ENCODE measurements at places on chromosomes 3 and 15.

DNA sequence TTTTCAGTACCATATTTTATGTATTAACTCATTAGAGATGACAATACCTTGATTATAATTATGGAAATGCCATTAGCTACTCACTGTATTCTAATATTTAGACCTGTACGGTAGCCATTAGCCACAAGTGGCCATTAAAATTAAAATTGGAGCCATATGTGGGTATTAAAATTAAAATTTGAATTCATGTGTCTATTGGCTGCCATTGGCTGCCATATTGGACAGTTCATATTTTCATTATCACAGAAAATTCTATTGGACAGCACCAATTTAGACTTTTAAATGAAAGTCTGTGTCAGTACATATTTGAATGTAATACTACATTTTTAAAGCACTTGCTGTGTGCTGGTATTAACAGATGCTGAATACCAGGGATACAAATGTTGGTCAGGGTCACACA, 3.0 kb downstream of the ATP11B start:
- no peak for DNase-seq

DNA sequence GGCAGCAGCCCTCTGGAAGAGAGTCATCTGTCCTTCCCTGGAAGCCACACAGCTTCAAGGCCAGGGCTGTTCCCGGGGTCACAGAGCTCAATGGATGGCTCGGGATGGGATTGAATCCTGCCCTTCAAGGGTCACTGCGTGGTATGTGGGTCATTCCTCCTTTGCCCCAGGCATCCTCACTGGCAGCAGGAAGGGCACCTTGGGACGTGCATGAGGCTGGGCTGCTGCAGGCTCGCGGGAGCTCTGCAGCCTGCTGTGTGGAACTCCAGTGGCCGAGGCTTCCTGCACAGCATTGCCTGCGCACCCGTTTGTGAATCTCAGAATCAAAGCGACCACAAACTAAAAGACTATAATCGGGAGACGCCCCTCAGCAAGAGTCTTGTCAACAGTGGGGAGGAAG, 60.7 kb downstream of the PCSK6 start:
- peak; percentile 41 for DNase-seq

DNA sequence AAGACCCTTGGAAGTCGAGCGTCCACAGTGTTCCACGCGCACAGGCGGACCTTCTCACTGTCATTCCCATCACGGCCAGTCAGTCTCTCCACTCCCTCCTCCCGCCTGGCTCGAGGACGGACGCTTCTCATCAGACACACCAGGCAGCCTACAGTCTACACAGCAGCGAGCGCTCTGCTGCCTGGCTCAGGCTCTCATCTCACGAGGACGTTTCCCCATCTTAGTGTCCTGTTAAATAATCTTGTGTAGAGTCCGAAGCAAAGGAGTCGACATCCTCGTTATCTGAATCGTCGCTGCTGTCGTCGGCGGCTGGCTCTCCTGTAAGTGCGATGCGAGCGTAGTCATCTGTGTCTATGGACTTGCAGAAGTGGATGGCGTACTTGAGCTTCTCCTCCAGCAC, 12.4 kb upstream of the OCA2 start:
- peak; percentile 23 for DNase-seq

- no peak for DNase-seq
These were observed 769.7 kb upstream of the GRM7 start for GRCh38 chr3:6091262-6091661.

DNA sequence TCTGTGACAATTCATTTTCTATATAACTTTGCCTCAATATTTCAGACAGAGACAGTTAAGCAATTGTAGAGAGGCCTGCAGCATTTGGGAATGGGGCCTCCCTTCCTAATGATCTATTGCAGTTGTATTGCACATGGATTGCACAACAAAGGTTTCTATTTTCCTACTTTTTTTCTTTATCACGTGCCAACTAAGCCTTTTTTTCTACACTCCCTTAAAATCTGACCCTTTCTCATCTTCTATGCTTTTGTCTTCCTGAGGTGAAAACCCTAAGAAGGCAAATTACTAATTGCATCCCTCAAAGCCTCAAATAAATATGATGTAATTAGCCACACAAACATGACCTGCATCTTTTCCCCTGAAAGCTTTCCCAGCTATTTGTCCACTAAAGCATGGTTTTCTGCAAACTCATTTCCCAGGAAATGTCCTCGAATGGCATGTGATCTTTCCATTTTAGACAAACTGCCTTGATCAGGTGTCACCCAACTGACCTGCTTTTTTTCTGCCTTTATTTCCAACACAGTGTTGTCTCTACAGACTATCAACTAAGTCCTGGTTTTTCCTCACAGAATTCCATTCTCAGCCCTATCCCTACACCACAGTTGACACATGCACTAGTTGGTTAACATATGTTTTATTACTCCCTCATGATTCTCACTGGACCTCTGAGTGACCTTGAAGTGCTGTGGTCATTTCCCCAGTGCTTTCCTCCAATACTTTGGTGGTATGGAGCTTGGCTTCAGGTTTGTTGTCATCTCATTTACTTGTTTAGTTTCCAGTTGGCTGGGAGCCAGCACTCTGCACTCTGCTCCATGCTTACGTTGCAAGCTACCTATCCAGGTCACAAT, 31.9 kb upstream of the TSC22D2 start:
- no peak for DNase-seq

- no peak for DNase-seq
These were observed 87.1 kb upstream of the GAP43 start for GRCh38 chr3:115536171-115536570.

DNA sequence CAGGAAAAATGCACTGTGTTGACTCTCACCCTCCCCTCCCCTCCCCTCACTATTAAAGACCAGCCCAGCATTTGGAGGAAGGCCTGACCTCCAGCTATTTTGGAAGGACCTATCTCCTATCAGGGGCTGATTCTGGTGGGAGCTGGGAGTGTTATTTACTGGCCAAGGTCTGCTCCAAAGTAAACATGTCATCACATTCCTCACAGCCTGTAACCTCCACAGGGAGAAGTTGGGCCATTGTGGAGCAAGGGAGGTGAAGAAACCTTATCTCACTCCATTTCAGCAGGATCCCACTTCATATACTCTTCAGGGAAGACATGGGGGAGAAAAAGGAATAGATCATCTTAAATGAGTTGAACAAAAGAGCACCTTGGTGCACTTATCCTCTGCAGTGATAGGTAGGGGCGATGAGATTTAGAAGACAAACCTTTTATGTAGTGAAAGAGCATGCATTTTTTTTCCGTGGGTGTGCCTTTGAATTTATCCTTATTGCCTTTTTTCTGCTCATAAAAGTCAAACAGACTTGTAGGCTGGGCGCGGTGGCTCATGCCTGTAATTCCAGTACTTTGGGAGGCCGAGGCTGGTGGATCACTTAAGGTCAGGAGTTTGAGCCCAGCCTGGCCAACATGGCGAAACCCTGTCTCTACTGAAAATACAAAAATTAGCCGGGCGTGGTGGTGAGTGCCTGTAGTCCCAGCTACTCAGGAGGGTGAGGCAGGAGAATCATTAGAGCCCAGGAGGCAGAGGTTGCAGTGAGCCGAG, 15.6 kb upstream of the FLNB start:
- DNase-seq: no peak

DNA sequence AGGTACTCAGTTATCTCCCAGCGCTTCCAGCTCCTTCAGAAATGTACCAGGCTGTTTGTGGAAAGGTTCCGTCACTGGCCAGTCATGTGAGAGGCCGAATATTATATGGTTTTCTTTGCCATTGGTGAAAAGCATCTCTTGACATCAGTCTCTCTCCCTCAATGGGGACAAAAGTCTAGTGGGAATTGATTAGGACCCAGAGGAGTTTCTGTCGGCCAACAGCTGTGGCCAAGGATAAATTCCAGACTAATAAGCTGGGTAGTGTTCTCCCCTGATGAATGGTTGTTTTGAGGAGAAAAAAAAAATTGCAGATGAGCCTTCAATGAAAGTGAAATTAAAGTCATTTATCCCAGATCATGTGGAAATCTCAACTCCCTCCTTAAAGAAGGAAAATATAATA, 404.7 kb upstream of the THRB start:
- no peak for DNase-seq

- DNase-seq: no peak
These were observed 20.7 kb downstream of the POPDC2 start for GRCh38 chr3:119639494-119640350.

DNA sequence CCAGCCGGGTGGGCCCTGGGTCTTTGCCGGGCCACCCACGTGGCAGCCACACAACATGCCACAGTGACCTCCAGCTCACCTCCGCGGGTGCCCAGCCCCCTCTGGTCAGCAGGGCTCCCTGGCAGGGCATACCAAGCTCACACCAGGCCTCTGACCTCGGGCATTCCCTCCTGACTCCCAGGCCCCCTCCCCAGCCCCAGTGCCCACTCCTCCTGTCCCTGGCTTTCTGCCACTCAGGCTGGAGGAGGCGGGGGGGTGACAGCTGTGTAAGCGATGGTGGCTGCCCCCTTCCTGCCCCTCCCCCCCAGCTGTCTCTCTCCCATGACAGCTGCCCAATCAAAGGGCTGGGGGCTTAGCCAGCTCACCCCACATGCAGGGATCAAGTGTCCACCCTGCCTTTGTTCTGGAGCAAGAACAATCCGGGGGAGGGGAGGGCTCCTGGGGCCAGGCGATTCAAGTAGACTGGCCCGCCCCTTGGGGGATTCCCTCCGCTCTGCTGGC, 3.3 kb downstream of the PCBP4 start:
- no peak for DNase-seq

GRCh38 chr3:173055228-173055933, 85.7 kb downstream of the SPATA16 start:
- DNase-seq: no peak

- no peak for DNase-seq
These were observed 609 bp downstream of the RNF13 start for GRCh38 chr3:149813367-149814281.

- DNase-seq: no peak
These were observed 57.0 kb upstream of the MCTP2 start for GRCh38 chr15:94174399-94174802.

- DNase-seq: no peak
These were observed 8.5 kb downstream of the MRAS start for GRCh38 chr3:138356730-138357405.

DNA sequence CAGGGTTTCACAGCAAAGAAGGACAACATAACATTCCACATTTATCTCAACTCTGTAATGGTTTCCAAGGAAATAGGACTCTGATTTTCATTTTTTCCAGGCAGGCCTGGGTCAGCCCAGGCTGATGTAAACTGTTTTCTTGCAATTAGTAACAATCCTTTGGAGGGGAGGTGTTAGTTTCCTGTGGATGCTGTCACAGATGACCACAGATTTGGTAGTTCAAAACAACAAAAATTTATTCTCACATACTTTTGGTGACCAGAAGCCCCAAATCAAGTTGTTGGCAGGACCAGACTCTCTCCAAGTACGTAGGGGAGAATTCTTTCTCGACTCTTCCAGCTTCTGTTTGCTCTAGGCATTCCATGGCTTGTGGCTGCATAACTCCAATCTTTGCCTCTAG, 88.0 kb downstream of the EDEM1 start:
- no peak for DNase-seq

DNA sequence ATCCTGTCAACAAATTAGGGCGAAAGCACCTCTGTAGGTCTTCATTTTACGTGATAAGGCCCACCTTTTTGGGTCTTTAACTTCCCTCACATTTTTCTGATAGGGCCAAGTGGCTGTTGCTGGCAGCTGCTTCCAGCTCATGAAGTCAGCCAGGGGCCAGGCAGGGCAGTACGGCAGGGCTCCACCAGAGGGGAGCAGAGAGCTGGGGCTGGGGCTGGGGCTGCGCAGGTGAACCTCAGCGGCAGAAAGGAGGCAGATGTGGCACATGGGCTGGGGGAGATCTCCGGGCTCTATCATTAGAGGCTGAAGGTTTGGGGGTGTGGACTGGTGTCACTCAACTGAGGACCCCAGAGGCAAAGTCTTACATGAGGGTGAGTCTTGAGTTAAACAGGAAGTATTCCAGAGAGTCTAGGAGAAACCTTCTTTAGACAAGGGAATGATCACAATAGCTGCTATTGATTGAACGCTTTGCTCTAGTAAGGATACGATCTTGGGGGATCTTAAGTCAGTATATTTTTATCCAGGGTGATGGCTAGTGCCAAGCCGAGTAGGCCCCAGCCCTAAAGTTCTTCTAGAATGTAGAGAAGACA, 62.8 kb upstream of the MEX3B start:
- DNase-seq: peak; percentile 29

- DNase-seq: no peak
These were observed 18.5 kb upstream of the RIOX2 start for GRCh38 chr3:97990624-97991292.

- no peak for DNase-seq
These were observed 503.0 kb downstream of the EDEM1 start for GRCh38 chr3:5690490-5690889.

DNA sequence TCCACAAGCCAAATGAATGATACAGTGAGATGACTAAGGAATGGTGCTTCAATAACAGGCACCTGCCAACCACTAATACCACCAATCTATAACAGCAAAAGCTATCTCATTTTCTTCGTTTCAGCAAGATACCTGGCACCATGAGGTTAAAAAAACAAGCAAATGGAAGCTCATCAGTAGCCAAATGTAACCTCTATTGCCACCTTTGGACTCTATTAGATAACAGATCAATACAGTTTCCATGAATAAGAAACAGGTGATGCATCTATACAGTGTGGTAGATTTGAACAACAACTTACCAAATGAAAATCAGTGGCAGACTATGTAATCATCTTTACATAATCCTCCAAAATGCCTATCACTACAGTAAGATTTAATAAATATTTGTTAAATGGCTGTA, 32.8 kb downstream of the PLOD2 start:
- no peak for DNase-seq

GRCh38 chr3:71487418-71487817, 96.1 kb downstream of the FOXP1 start:
- no peak for DNase-seq

DNA sequence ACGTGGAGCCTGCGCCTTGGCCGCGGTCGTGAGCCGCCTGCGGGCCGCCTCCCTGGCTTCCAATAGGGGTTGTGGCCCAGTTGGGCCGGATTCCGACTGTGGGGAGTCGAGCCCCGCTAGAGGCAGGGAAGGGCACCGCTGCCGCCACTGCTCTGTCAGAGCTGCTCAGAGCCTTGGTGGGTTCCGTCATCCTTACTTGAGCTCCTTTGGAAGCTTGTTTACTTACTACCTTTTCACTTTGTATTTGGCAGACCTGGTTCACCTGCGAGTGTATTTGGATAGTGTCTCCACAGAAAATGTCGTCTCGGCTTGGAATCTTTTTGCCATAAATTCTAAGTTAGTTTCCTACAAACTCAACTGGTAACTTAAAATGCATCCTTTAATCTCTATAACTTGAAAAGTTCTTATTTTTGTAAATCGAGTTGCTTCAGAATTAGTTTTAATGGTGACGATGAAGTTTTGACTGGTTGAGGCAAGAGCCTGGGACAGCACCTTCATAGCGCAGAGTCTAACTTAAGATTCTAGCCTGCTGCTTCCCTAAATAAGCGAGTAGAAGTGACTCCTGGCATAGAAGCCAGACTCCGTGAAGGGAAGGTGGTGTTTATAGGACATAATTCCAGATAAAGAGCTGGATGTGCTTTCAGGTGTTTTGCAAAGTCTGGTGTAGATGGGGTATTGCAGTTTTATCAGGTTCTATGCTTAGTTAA, 800 bp downstream of the DAG1 start:
- no peak for DNase-seq

DNA sequence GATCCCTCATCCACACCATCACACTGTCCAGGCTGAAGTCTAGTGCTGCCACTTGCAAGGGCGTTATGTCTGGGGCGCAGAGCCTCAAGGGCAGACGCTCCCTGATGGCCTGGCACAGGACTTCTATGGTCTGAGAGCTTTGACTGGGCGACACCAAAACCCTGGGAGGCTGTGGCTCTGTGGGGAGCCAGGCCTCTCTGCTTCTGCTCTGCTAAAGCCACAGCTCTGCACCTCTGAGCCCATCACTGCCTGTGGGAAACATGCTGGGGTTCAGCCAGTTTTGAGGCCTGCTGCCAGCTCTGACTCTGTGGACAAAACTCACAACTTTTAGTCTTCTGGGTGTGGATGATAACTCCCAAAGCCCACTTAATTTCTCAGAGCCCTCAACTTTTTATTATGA, 6.3 kb upstream of the LCTL start:
- no peak for DNase-seq

Data from H1 (cell line).